Spinal cord (tissue), 10 donors: ENCODE measurements at places on chromosomes 6 and 20.

DNA sequence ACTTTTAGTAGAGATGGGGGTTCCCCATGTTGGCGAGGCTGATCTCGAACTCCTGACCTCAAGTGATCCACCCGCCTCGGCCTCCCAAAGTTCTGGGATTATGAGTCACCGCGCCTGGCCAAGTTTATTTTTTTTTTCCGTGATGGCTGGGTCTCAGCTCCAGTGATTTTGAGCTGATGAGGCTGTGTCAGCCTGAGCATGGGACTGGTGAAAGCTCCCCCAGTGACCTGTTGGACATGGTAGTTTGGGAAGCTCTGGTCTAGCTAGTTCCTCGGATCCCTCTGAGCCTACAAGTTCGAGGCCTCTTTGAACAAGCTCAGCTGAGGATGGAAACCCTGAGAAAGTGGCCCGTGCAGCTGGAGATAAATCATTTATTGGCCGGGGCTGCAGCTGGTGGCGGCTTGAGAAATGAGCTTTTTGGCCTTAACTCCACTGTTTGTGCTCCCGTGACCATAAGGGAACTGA lies 126.8 kb downstream of the SNX5 start:
- DNase-seq = no peak

DNA sequence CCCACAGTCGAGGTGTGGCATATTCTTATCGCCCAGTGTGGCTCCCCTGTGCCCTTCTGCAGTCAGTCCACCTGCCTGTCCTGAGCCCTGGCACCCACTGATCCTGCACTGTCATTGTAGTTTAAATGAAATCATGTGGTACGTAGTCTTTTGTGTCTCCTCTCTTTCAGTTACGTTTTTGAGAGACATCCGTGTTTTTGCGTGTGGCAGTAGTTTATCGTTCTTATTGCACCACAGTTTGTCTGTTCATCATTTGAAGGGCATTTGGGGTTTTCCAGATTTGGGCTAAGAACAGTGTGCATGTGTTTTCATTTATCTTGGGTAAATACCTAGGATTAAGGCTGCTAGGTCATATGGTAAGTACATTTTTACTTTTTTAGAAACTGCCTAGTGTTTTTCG lies 49.3 kb downstream of the SPATA2 start:
- DNase-seq = no peak

DNA sequence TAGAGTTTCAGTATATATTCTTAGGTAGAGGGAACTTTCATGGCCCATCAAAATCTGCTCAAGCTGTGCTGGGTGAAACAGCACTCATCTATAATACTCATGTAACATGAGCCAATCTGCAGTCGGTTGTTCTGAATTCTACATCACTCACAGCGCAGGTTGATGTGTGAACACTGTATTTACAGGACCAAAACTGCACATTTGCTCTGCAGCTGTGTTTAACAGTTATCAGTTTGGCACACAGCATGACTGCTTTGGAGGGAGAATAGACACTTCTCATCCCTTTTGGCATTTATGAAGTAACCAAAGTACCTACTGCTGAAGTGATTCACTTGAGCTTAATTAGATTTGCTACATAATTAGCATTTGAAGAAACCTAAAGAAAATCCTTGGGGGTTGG lies 225.1 kb downstream of the BCKDHB start:
- no peak for DNase-seq

GRCh38 chr20:32446301-32447100 lies 88.4 kb downstream of the ASXL1 start:
- no peak for DNase-seq

DNA sequence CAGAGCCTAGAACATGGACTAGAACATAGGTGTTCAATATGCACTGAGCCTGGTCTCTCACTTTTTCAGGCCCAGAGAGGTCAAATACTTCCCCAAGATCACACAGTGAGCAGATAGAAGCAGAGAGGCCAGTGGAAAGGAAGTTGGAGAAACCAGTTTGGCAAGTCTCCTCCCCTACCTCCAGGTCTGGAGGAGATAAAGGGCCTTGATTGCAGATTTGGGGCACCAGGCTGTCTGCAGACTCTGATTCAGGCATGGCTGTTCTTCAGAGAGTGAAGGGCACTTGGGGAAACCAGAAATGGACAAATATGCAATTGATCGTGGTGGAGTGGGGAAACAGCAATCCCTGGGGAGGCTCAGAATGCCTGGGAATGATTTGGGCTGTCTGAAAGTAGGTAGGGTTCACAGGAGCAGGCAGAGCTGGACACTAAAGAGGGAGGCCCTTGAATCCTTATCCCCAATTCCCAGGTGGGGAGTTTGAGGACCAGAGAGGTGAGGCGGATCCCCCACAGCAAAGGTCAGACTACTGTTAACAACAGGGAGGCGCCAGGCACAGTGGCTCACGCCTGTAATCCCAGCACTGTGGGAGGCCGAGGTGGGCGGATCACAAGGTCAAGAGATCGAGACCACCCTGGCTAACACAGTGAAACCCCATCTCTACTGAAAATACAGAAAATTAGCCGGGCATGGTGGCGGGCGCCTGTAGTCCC lies 2.3 kb downstream of the PEDS1 start:
- no peak for DNase-seq

DNA sequence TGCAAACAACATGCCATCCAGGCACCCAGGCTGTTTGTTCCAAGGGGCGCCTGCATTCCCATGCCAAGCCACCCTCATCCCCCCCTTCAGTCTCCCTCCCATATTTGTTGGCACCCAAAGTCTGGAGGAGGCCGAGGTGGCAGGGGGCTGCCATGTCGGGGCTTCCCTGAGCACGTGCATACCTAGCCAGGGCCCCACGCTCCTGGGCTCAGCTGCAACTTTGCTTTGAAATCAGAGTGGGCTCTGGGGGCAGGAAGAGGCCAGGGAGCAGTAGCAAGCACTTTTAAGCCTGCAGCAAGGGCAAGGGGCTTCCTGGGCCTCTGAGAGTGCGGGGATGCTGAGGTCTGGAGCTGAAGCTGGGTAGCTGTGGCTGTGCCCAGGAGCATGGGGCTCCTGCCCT lies 655.9 kb upstream of the EYS start:
- no peak for DNase-seq

- no peak for DNase-seq
Measured at GRCh38 chr6:117441824-117442264, 16.1 kb upstream of the ROS1 start.

- no peak for DNase-seq
Measured at GRCh38 chr20:47922269-47922668, 137.0 kb upstream of the SULF2 start.

GRCh38 chr6:53309059-53309900 lies 39.5 kb downstream of the ELOVL5 start:
- no peak for DNase-seq

DNA sequence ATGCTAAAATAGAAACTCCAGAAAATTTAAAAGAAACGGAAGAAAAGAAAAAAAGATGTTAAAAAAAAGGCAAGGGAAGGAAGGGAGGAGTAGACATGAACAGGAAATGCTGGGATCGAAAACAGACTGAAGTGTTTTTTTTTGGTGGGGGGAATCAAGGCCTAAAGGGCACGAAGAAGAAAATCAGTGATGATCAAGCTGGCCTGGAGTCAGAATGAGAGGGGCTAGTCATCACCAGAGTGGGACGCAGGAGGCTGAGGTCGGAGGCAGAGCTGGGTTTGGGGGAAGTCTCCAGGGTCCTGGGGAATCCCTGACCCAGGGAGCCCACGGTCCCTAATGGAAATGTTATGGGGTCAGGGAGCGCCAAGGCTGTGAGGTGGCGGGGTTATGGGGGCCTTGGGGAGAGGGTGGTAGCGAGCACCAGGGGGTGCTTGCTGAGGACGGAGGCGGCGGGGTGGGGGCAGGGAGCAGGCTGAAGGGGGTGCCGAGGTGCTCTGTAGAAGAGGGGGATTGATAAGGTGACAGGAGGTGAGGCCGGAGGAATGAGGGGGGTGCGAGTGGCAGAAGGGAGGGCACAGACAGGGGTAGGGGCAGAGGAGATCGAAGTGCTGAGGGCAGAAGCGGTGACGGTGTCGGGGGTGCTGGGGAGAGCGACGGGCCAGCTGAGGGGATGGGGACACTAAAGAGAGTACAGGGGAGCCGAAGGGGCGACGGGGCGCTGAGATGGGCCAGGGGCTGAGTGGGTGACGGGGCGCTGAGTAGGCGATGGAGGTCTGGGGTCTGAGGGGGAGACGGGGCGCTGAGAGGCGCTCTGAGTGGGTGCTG lies 684 bp downstream of the ZNFX1 start:
- no peak for DNase-seq

DNA sequence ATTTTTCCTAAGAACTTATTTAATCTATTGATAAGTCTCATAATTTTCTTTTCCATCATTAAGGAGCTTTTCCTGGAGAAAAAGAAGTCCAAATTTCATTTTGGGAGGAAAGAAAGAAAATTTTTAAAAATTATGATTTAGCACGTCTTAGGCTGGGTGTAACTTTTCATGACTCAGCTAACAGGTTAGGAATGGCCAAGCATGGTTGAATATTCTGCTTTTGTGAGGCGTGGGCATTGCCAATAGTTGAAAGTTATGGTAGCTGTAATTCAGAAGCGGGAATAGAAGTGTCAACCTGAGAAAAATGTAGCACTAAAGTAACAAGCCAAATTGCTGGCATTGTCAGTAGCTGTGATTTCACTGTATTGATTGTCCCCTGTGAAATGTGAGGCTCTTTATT lies 77.2 kb upstream of the ARID1B start:
- no peak for DNase-seq

GRCh38 chr6:168031411-168031971 lies 34.0 kb downstream of the KIF25 start:
- DNase-seq = no peak

DNA sequence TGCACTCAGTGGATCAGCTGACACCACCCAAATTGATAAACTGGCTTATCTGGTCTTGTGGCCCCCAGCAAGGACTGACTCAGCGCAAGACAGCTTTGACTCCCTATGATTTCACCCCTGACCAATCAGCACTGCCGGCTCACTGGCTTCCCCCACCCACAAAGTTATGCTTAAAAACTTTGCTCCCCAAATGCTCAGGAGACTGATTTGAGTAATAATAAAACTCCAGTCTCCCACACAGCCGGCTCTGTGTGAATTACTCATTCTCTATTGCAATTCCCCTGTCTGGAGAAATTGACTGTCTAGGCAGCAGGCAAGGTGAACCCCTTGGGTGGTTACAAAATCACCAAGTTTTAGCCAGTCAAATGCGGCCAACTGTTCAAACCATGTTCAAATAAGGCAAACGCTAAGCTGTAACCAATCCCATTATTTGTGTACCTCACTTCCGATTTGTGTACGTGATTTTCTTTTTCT lies 32.5 kb downstream of the SLC22A2 start:
- DNase-seq = no peak

DNA sequence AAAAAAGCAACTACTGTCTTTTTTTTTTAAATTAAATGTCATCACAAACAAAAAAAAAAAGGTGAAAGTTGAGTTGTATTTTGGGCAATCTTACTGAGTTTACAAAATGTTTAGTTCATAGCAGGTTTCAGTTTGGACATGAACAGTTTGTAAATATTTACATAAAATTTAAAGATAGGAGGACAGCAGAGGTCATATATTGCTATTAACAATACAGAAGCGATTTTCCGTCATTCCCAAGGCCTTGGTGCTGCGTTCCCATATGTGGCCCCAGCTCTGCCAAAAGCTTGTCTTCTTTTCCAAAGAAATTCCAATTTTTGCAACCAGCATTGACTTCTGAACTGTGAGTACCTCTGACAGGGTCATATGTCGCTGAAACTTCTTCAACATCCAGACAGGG lies 5.1 kb downstream of the BACH2 start:
- DNase-seq = no peak

DNA sequence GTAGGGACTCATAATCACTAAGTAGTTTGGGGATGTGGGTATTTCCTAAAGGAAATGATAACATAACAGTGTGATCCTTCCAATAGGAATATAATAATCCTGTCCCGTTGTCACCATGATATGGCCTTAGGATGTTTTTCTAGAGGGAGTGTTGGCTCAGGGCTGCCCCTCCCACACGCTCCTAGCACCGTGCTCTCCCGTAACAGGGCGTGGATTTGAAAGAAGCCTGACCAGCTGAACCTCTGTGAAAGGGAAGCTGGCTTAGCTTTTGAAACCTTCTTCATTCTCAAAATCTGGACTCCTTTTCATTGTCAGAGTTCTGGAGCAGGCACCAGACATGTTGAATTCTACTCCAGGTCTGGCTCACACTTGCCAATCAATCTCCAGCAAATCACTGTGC lies 103.4 kb upstream of the SASH1 start:
- DNase-seq = no peak

DNA sequence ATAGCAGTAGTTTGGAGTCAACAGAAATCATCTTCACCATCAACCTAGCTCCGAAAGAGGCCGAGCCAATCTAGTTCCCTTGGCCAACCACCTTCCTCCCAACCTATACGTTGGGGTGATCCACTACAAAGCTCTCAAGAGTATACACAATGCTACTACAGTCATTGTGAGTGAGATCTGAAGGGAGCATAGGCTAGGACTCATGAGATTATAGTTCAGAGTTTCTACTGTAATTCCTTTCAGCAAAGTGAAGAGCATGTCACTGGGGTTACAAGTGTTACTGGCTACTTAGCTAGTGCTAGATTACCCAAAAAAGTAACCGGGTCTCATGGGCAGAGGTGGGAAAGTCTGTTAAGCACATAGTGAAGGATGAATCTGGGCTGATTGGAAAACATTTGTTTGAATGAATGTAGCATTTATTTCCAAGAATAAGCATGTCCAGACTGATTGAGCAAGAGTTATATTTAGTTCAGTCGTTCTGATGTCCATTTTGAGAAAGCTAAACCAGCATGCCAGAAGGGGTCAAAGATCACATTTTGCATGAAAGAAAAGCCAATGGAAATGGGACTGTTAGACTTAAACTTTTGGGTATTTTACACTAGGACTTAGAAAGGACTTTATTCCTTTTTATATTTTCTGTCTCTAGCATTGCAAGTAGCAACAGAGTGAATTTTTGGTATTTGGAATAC lies 10.5 kb upstream of the ESR1 start:
- no peak for DNase-seq

DNA sequence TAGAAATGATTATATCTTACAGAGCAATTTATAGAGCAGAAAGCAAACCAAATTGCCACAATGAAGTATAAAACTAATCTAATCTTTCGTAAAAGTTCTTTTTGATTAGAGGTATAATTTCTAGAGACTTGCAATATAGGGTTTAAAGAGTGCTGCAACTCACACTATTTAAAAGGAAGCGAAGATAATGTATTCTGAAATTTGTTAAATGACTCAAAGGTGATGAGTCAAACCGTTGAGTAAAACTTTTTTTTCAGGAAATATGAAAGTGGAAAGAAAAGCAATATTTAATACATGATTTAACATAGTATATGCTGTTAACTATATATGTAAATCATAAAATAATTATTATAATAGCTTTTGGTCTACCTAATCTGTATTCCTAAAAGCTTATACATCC lies 133.6 kb downstream of the SYNE1 start:
- DNase-seq = no peak

DNA sequence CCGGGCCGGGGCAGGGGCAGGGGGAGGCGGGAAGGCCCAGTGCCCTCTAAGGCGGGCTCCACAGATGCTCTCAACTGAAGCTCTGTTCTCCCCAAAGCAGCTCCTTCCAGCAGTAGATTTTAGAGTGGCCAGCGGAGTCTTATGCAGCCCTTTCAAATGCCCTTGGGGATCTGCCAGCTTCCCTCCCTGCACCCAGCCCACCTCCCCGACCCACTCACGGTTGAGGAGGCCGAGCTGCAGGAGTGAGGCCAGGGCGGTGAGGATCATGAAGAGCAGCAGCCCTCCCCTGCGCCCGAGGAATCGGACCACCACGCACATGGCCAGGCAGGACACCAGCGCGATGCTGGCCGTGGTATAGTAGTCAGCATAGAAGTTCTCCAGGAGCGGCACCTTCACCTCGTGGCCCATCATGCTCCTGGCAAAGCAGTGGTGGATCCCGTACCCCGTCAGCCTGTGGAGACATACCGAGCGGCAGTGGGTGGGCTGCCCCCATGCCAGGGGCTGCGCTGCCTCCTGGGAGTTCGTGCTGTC lies 28.0 kb downstream of the PSMG4 start:
- no peak for DNase-seq

GRCh38 chr6:24504649-24505586 lies 10.1 kb downstream of the ALDH5A1 start:
- DNase-seq = no peak
